ENCODE measurements at places on chromosomes 13 and 19. TPM values are rescaled to one million over a fixed set of nuclear protein-coding genes. Genes with fewer than 3 reads are reported as not detected.
A peak's percentile ranks its signal among the peaks of the same experiment; 100 is the strongest.

DNA sequence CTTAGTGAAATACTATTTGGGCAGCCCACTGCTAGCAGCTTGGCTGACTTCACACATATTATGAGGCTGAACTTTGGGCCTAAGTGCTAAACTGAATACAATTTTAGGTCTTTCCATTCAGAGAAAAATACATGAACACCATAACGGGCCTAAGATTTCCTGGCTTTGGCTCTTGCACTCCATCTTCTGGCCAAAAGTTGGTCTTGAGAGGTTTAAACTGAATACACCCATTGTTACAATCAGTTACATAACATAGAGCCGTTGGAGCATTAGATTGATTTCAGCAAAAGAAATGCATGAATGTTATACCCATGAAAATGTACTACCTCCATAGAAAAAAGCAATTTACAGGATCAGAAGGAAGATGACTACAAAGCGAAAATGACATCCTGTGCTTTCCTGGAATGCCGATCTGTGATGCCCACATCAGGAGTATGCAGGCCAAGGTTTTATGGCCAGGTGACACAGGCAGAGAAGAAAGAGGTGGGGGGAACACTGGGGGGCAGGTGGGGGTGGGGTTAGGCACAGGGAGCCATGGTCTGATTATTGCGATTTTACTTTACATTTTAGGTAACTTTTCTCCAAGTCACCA is 11.1 kb upstream of the SHISA2 start:
- H3K27me3 ChIP-seq: no peaks in the 10 kb centered on the region
- peaks cover 2% of the 10 kb centered on the region for H3K4me1 ChIP-seq
- peak; percentile 12 for DNase-seq
- H3K36me3 ChIP-seq: no peaks in the 10 kb centered on the region
- no peak overlapping the region for H3K4me3 ChIP-seq

Gene PROZ
- not detected for total RNA-seq

- no peak overlapping the region for H3K4me3 ChIP-seq
- H3K4me1 ChIP-seq: peaks cover 39% of the 10 kb centered on the region
- H3K27me3 ChIP-seq: peaks cover 39% of the 10 kb centered on the region
- peaks cover 9% of the 10 kb centered on the region for H3K36me3 ChIP-seq
Observed at GRCh38 chr19:10432736-10433130, 12.4 kb downstream of the PDE4A start.

Gene UTP14C
- 9.9 TPM for total RNA-seq

- H3K4me3 ChIP-seq: no peak overlapping the region
- no peaks in the 10 kb centered on the region for H3K36me3 ChIP-seq
- no peak overlapping the region for H3K27ac ChIP-seq
- H3K4me1 ChIP-seq: peaks cover 3% of the 10 kb centered on the region
- no peak for DNase-seq
Observed at GRCh38 chr13:73451221-73452029, 392.6 kb downstream of the KLF5 start.

Gene FAM216B
- not detected for total RNA-seq

Gene EDNRB
- not detected for total RNA-seq

Gene ZNF665
- 6.6 TPM for total RNA-seq

GRCh38 chr19:12970070-12970820 is 869 bp downstream of the DAND5 start:
- H3K4me1 ChIP-seq: peaks cover 6% of the 10 kb centered on the region
- H3K27ac ChIP-seq: peak overlapping the region; percentile 39
- H3K36me3 ChIP-seq: no peaks in the 10 kb centered on the region
- H3K27me3 ChIP-seq: no peaks in the 10 kb centered on the region

GRCh38 chr13:53028063-53028462 is 550 bp upstream of the OLFM4 start:
- H3K4me1 ChIP-seq: no peaks in the 10 kb centered on the region
- no peak overlapping the region for H3K4me3 ChIP-seq
- no peaks in the 10 kb centered on the region for H3K36me3 ChIP-seq
- no peak overlapping the region for H3K27ac ChIP-seq
- H3K27me3 ChIP-seq: no peaks in the 10 kb centered on the region

All from activated naive CD8-positive, alpha-beta T cell treated with anti-CD3 and anti-CD28 coated beads for 36 hours (primary cell).